ENCODE measurements at places on chromosomes 6 and 20. TPM values are rescaled to one million over a fixed set of nuclear protein-coding genes. Genes with fewer than 3 reads are reported as not detected.

- H3K36me3 ChIP-seq, result no peaks in the 10 kb centered on the region
- DNase-seq, result no peak
- H3K4me1 ChIP-seq, result no peaks in the 10 kb centered on the region
These were observed 163.7 kb downstream of the DLL1 start for GRCh38 chr6:170127151-170127550.

The PHACTR3 gene
- 0.50 TPM for total RNA-seq

The KHDC1 gene
- total RNA-seq, result 16.2 TPM

The SNAP25 gene
- not detected for total RNA-seq

DNA sequence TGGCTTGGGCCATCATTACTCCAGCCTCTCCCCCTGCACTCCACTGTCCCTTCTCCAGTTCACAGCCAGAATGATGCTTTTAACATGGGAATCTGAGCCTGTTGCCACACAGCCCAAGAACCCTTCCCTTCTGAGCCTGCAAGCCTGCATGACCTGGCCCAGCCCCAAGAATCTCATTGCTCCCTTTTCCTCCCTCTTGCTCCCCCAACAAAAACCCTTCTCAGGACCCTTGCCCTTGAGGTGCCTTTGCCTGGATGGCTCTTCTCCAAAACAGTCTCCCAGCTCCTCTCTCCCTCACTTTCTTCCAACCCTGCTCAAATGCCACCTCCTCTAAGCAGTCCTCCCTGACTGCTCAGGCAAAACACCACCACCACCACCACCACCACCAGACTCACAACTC is 157.2 kb downstream of the ANKRD60 start:
- H3K27ac ChIP-seq, result no peak overlapping the region
- H3K27me3 ChIP-seq, result no peaks in the 10 kb centered on the region
- H3K4me3 ChIP-seq, result no peak overlapping the region
- H3K36me3 ChIP-seq, result no peaks in the 10 kb centered on the region
- peaks cover 21% of the 10 kb centered on the region for H3K4me1 ChIP-seq
- no peak for DNase-seq

DNA sequence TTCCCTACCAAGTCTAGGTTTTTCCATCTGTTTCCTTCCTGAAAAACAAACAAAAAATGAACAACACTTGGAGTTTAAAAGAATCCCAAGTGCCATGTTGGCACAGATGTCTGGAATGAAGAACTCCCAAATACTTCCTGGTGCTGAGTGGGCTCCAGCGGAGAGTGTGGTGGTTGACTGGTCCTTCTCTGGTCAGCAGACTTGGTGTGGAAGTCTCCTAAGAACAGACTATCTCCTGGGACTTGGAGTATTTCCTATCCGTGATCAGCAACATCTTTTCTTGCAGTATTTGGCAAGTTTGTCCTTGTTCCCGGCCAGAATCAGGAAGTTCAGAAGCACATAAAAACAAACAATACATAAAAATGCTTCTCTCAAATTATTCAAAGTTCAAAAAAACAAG is 154.1 kb downstream of the MTFR2 start:
- no peaks in the 10 kb centered on the region for H3K36me3 ChIP-seq
- no peak for DNase-seq

- DNase-seq, result no peak
- no peaks in the 10 kb centered on the region for H3K36me3 ChIP-seq
- no peaks in the 10 kb centered on the region for H3K27me3 ChIP-seq
- no peaks in the 10 kb centered on the region for H3K4me1 ChIP-seq
These were observed 7.0 kb downstream of the SERAC1 start for GRCh38 chr6:158160932-158161539.

- H3K27ac ChIP-seq, result no peak overlapping the region
- no peak overlapping the region for H3K4me3 ChIP-seq
- H3K4me1 ChIP-seq, result no peaks in the 10 kb centered on the region
- H3K27me3 ChIP-seq, result no peaks in the 10 kb centered on the region
- H3K36me3 ChIP-seq, result no peaks in the 10 kb centered on the region
These were observed 50.3 kb upstream of the MCM9 start for GRCh38 chr6:118985123-118985830.

DNA sequence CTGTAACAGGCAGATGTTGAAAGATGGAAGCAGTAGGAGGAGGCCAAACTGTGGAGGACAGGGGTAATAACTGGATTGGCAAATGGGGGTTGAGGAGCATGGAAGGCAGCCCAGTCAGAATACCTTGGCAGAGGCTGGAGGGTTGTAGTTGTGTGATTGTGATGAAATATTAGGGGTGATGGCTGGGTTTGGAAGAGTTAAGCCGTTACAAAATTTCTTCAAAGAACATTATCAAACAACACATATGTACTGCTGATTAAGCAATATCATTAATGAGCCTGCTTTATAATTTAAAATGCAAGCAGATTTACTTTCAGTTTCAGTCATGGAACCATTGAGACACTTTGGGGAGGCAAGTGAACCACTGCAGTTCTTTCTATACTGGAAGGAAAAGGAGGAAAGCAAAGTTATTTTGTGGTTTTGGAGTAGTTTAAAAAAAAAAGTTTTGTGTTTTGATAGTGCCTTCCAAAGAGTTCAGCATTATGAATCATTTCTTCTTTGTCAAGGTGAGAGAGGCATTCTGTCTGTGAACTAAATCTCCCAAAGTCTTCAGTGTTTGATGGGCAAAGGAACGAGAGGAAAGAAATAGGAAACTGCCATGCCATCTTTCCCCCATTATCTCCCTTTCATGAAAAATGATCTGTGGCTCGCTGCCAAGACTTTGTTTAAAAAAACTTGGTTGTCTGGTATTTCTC is 20.7 kb downstream of the FOXO3 start:
- peaks cover 66% of the 10 kb centered on the region for H3K4me1 ChIP-seq
- H3K27me3 ChIP-seq, result no peaks in the 10 kb centered on the region
- H3K36me3 ChIP-seq, result peaks cover 37% of the 10 kb centered on the region
- H3K4me3 ChIP-seq, result peak overlapping the region; percentile 32
- H3K27ac ChIP-seq, result peak overlapping the region; percentile 70
- DNase-seq, result peak; percentile 51

The MRPS18A gene
- total RNA-seq, result 49.1 TPM

DNA sequence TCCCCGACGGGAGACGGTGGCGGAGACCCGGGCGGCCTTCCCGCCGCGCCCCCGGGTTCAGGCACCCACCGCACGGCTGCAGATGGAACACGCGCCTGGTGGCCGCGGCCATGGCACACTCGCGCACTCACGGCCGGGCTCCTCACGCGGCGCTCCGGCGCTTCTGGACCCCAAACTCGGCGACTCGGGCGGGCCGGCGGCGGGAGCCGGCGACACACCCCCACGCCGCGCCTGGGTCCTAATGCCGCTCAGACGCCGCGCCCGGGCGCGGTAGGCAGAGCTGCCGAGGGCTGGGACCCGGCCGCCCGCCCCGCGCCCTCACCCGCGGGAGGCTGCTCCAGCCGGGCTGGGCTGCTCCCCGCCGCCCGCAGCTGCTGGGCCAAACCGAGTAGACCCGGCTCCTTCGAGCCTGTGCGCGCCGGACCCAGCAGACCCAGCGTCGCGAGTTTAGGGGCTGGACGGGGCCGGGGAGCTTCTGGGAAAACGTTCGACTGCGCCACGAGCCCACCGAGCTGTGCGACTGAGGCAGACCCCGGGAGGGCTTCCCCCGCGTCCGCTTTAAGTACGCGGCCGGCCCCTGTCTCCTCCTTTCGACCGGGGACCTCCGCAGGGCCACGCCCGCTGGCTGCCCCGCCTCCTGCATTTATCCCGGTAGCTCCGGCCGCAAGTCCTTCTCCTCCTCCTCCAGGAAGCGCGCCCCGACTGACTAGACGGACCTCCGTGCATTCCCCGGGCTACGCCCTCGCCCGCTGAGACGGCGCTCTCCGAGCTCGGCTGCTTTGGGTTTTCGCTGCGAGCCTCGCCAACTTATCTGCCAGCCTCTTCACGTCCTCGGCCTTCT is at the start of gene SLC4A11:
TSS of gene SLC4A11 (minus strand) at position 165 of the 841 bp plus-strand sequence. CDS start at position 112, 53 bp downstream.
- H3K4me1 ChIP-seq, result peaks cover 34% of the 10 kb centered on the region
- no peak within 1 kb of the TSS for H3K27ac ChIP-seq
- H3K36me3 ChIP-seq, result no peaks in the 10 kb centered on the region
- no peaks in the 10 kb centered on the region for H3K27me3 ChIP-seq
- peak within 1 kb of the TSS; percentile 78 for H3K4me3 ChIP-seq

GRCh38 chr6:136410201-136411024 is 120.8 kb upstream of the BCLAF1 start:
- no peak for DNase-seq
- peaks cover 29% of the 10 kb centered on the region for H3K4me1 ChIP-seq
- no peak overlapping the region for H3K4me3 ChIP-seq

GRCh38 chr20:347317-347639 is 367 bp downstream of the NRSN2 start:
- no peak overlapping the region for H3K27ac ChIP-seq
- DNase-seq, result no peak
- no peaks in the 10 kb centered on the region for H3K36me3 ChIP-seq
- peak overlapping the region; percentile 59 for H3K4me3 ChIP-seq

DNA sequence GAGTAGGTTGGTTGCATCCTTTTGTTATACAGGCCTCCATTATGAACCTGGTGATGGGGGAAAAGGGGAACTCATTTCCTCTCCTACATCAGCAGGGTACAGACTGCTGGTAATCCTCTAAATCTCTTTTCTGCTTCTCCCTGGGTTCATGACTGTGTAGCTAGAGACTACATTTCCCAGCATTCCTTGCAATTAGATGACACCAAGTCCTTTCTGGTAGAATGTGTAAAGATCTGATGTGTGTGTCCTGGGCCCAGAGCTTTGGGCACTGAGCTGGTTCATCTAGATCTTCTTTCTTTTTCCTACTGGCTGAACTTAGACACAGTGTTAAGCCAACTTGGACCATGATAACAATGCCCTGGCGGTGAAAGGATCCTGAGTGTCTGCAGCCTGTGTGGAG is 104.7 kb upstream of the IFNGR1 start:
- H3K4me1 ChIP-seq, result no peaks in the 10 kb centered on the region
- no peak overlapping the region for H3K4me3 ChIP-seq
- DNase-seq, result peak; percentile 8
- H3K27ac ChIP-seq, result no peak overlapping the region
- H3K36me3 ChIP-seq, result no peaks in the 10 kb centered on the region

GRCh38 chr20:52972965-52973819 is 1.0 kb downstream of the TSHZ2 start:
- no peak overlapping the region for H3K4me3 ChIP-seq
- no peak for DNase-seq
- H3K27ac ChIP-seq, result no peak overlapping the region
- no peaks in the 10 kb centered on the region for H3K4me1 ChIP-seq
- no peaks in the 10 kb centered on the region for H3K36me3 ChIP-seq
- peaks cover 81% of the 10 kb centered on the region for H3K27me3 ChIP-seq

DNA sequence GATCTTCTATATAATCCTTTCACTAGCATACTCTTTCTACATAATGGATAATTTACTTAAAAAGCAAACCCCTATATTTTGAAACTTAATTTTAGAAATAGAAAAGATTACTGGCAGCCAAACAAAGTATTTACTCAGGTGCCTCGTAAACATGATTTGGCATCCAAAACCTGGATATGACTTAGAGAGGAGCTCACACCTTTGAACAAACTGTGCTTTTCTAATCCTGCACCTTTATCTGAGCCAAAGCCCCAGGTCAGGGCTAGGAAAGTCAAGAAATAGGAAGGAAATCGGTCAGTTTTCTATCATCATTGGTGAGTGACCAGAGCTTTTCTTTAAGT is 170.9 kb downstream of the PHF3 start:
- no peak overlapping the region for H3K4me3 ChIP-seq
- peaks cover 43% of the 10 kb centered on the region for H3K4me1 ChIP-seq
- DNase-seq, result no peak
- H3K27ac ChIP-seq, result peak overlapping the region; percentile 87
- H3K36me3 ChIP-seq, result no peaks in the 10 kb centered on the region

The PCNA gene
- 207 TPM for total RNA-seq

All from PC-9 (cell line).